Cerebellum (tissue), 4 donors: ENCODE measurements at places on chromosomes 12 and 14.

DNA sequence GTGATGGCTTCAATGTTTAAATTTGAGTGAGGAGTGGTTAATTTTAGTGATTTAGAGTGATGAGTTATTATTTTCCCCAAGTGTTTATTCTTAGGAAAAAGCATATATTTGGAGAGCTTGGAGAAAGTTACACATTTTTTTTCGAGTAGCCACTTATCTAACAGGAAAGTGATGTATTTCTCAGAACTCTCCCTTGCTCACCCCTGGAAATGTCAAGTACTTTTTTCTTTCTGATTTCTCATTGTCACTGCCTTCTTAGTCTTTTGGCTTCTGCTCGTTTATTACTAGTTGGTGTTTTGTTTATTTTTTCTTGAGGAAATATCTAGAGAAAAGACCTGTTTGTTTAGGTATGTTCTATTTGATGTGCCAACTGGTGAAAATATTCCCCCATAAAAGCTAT is 58.8 kb downstream of the AEBP2 start:
- DNase-seq: no peak

DNA sequence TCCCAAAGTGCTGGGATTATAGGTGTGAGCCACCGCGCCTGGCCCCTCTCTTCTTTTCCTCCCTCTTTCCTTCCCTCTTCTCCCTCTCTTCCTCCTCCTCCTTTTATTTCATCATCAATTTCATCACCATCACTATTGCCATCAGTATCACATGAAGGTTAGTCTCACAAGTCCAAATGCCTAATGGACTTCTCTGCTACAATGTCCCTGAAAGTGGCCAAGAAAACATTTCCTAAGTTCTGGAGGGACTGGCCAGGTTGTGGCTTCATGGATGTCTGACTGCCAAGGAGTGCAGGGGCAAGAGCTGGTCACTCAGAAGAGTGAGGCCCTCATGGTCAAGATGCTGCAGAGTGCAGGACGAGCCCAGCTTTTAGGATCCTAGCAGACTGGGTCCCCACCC is 97.6 kb downstream of the SYNE3 start:
- DNase-seq: no peak

- no peak for DNase-seq
These were observed 9.7 kb upstream of the UBC start for GRCh38 chr12:124923905-124924734.

GRCh38 chr12:2226641-2227040 is 173.9 kb downstream of the CACNA1C start:
- no peak for DNase-seq

GRCh38 chr12:68951652-68952051 is 18.7 kb upstream of the CPM start:
- DNase-seq: no peak

GRCh38 chr12:49954863-49955830 is 4.6 kb downstream of the AQP2 start:
- DNase-seq: no peak

DNA sequence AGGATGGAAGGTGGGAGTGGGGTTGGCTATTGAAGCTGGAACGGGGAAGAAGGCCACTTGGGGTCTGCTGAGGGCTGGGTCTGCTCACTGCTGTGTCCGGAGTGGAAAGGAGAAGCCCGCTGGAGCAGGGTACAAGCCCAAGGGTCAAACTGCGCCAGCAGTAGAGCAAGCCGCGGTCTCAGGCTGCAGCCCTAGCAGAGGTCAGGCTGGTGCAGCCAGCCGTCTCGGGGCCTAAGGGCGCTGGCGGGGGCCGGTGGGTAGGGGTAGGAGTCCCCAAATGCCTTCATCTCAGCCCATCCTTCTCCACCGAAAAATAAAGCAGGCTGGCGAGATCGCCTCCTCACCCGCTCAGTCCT is 718 bp upstream of the JDP2 start:
- DNase-seq: peak; percentile 36

- DNase-seq: no peak
These were observed 46.3 kb upstream of the IGF1 start for GRCh38 chr12:102526656-102527055.

DNA sequence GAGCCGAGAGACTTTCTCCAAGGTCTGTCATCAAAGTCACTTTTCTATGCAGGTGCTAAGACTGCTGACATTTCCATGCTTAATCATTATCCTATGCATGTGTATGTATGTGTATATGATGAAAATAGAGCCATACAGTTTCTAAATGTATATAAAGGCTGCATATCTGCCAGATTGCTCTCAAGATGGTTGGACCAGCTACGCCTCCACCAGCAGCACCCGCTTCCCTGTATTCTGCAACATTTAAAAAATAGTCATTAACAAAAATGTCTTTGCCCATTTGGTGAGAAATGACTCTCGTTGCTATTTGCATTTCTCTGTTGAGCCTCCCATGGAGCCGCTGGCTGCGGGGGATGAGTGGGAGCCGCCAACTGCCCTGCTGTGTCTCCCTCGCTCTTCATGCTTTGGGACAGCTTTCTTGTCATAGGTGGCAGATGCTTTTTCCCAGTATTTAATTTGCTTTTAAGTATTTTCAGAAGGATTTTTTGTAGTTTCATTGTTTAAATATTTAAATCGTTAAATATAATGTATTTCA is 54.7 kb downstream of the DYNC1H1 start:
- DNase-seq: peak; percentile 69

DNA sequence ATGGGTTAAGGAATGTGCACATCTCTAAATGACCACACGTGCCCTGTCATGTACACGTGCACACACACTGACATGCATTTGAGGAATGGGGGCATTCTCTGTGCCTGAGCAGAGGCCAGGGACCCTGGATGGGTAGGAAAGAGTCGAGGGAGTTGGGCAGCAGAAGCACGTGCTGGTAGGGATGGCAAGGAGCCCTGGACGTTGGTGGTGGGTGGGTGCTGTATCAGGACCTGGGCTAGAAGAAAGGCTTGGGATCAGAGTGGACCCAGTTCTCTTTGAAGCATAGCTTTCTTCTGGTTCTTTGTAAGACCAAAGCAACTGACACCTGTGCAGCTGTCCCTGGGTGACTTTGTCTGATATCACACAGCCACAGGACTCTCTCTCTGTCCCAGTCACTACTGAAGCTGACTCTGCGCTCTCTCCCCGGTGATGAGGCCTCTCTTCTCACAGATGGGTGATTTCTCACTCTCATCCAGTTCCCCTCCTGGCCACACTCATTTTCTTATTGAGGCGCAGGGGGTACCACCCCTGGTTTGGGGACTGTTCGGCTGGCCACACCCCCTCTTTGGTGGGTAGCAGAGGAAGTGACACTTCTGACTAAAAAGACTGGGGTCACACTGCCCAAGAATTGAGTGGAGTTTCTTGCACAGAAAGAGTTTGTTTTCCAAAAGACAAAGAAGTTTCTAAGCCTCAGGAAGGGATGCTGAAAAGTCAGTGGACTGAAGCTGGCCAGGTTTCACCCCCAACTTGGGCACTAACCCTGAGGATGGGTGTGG is 171.7 kb upstream of the RTL1 start:
- DNase-seq: no peak

DNA sequence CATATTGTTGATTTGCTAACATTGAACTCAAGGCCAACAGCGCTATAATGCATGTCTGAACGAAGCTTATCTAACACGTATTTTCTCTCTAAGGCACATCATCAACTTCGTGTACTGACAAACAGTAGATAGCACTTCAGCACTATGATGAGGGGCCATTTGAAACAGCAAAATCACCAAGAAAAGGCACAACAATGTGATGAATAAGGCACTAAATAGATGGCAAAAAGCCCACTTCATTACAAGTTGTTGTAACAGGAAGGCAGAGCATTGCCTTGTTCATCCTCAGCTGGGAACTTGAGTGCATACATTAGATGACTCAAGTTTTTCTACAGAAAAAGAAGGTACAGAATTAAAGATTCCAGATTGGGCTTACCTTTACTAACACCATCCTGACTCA is 75.2 kb downstream of the LIN7A start:
- no peak for DNase-seq

- no peak for DNase-seq
These were observed 26.7 kb upstream of the ETNK1 start for GRCh38 chr12:22598141-22598762.

DNA sequence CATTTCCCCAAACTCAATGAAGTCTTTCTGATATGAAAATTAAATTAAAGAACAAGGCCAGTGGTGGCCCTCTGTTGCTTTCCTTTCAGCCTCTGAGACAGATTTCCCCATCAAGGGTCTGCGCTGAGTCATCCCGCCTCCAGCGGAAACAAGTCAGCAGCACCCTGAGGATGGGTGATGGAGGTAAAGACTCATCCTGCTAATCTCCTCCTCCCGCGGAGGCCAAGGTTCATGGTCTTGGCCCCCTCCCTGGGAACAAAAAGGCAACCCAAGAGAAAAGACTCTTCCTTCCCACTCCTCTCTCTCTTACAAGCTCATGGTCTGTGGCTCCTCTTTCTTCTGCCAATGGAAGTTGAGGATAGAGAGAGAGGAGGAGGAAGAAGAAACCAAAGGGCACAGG is 9.0 kb upstream of the NUMB start:
- DNase-seq: no peak

DNA sequence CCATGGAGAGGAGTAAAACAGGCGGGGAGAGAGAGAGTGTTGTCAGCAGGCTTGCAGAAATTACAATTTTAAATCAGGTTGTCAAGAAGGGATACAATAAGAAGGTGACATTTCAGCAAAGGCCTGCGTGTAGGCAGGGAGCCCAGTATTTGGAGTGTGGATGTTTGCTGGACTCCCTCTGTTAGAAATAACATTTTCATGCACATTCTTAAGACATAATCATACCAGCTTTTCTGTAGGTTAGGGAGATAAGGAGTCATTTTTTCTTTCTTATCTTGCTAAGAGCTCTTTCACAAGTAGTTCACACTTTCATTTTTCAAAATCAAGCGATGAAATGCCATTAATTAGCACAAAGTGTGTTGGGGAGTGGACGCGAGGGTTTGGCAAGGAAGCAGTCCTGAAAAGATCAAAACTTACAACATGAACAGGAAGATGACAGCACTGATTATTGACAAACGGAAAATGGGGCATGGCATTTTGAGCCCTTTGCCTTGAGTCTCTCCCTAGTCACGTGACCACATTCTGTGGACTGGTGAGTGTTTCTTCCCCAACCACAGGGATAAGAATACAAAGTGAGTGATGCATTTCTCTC is 160.2 kb downstream of the DAD1 start:
- DNase-seq: no peak

DNA sequence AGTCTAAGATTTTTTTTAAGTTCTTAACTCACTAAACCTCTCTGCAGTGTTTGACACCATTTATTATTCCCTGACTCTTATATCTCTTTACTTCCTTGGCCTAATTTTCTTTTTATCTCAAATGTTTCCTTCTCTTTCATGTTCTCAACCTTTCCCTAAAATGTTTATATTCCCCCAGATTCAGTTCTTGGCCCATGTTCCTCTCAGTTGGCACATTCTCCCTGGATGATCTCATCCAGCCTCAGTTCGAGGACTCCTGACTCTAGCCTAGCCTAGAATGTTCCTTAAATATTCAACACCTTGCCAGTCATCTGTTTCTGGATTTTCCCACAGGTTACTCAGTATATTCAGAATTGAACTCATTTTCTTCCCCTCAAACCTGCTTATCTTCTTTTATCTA is 81.3 kb downstream of the SCN8A start:
- peak; percentile 62 for DNase-seq

DNA sequence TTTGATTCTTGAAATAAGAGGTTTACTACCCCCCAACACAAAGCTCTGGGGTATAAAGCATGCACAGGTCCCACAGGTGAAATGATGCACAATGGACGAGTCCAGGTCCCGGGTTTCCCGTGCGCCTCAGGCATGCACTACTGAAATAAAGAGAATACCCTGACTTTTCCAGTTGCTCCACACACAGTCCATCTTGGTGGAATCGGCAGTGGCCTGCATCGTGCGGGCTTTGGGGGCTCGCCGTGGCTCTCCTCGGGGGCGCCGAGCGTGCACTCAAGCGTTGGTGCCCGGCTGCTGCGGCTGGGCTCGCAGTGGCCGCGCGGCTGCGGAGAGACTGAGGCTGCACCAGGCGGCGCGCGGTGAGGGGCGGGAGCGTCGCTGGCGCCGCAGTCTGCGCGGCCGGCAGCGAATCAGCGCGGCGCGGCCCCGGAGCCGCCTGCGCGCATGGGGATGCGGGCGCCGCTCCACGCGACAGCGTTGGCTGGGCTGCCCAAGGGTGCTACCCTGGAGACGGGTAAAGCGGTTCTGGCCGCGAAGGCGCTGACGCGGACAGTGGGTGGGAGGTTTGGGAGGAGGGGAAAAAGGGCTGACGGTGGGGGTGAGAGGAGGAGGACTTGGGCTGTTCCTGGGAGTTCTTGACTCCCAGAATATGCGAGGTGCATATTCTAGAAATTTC is 53.8 kb upstream of the CCDC175 start:
- peak; percentile 80 for DNase-seq

DNA sequence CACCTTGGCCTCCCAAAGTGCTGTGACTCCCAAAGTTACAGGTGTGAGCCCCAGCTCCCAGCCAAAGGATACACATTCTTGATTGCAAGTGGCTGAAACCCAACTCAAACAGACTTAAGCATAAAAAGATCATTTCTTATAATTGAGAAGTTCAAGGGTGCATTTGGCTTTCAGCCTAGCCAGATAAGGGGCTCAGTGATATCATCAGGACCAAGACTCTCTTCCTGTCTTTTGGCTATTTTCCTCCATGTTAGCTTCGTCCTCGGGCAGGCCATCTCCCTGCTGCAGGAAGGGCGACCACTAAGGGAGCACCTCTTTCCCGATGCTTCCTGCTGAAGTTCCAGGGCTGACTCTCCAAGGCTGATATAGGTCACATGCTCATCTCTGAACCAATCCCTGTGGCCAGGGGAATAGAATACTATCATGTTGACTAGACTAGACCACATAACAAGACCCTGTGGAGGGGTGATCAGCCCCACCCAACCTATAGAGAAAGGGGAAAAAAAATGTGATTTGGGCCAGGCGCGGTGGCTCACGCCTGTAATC is 9.8 kb upstream of the KRT8 start:
- no peak for DNase-seq

DNA sequence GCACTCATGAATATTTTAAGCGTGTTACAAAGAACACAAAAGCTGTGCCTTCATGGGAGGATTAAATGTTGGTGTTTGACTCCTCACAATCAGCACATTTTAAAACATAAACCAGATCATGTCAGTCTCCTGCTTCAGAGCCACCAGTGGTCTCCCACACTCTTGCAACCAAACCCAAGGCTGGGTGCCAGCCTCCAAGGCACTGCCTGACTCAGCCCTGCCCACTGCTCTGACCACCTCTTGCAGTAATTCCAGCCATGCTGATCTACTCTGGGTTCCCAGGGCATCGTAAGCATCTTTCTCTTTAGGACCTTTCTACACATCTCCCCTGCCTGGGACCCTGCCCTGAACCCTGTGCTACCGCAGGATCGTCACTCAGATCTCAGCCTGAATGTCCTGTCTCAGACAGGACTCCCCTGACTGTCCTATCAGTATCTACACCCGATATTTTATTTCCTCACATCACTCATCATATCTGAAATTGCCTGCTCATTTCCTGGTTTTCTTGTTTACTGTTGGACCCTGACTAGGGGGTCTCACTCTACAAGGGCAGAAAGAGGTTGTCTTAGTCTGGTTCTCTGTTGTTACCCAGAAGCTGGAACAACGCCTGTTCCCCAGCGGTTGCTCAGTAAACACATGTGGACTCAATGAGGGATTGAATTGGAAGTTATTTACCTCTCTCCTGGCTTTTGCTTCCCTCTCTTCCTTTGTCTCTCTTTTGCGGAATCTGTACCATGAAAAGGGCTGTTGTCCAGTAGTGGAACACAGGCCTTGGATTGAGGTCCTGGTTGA is 449.8 kb downstream of the RAD51B start:
- DNase-seq: no peak
